ENCODE measurements at places on chromosomes 5 and 9.

- DNase-seq, result no peak
Measured at GRCh38 chr9:36396985-36397384, 3.1 kb downstream of the RNF38 start.

DNA sequence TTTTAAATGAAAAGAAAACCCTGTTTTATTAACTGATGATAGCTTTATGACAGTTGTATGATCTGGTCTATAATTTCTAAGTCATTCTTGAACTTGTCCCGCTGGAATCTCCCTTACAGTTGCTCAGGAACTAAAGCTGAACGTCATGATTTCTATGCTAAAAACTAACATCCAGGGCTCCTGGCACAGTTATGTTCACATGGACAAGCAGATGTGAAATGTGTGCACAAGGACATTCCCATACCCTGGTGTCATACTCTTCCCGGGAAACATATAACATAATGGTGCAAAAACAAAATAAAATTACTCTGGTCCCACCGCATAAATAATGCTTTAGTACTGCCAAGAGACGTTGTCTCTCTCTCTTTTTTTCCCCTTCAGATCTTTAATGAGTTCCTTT is 134.9 kb downstream of the PRDM6 start:
- DNase-seq, result no peak

DNA sequence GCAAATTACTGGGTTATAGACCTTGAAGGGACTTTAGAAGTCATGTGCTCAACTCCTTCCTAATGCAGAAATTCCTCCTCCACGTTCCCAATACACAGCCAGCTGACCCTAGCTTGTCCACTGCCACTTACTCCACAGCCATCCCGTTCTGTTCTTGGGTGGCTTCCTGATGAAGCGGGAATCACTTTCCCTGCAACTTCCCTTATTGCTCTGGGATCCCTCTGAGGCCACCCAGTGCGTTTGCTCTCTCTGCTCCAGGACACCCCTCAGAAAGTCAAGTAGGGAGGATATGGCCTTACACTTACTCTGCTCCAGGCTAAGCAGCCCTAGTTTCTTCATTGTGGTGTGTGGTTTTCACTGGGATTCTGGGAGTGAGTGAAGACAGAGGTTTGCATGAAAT is 55.5 kb downstream of the GALNT12 start:
- no peak for DNase-seq

DNA sequence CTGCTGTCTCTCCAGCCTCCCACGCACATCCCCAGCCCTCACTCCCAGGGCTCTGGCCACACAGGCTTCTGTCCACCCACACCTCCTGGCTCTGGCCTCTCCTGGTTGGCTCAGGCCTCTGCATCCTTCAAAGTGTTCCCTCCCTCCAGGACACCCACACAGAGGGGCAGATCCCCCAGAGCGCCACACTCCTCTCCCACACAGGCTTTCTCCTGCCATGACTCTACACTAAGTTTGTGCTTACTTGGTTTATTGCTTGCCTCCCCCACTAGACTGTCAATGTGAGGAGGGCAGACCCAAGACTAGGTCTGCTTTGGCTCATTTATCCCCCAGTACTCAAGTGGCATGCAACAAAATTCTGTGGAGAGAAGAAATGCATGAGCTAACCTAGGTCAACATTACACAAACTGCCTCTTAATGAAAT is 67.0 kb upstream of the SPOCK1 start:
- DNase-seq, result no peak

GRCh38 chr5:128708841-128709240 is 170.8 kb upstream of the FBN2 start:
- DNase-seq, result no peak

GRCh38 chr5:159893040-159893695 is 23.1 kb upstream of the ADRA1B start:
- no peak for DNase-seq

GRCh38 chr5:59864718-59865117 is 28.8 kb downstream of the PDE4D start:
- DNase-seq, result no peak

Measured in GM18507 (cell line).